ENCODE measurements at places on chromosomes 16 and 17.

DNA sequence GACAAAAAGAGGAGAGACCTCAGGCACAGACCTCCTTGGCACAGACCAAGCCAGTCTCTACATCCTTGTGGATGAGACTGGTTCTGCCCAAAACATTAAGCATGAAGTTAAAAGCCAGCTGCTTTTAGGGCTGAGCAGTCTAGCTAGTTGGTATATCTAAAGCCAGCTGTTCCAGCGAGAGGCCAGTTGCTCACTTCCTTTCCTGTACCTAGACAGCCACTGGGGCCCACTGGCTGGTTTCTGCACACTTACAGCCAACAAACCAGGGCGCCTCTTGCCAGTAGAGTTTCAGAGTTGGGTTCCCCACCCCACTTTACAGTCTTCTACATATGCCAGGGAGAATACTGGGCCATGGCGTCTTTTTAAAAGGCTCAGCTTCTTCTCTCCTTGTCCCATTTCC lies 242.4 kb downstream of the ZFHX3 start:
- no peak overlapping the region for H3K4me3 ChIP-seq
- H3K27ac ChIP-seq: no peak overlapping the region
- H3K27me3 ChIP-seq: no peaks in the 10 kb centered on the region
- H3K36me3 ChIP-seq: no peaks in the 10 kb centered on the region

- no peak overlapping the region for H3K4me3 ChIP-seq
- no peaks in the 10 kb centered on the region for H3K4me1 ChIP-seq
- H3K27ac ChIP-seq: no peak overlapping the region
- DNase-seq: no peak
- H3K36me3 ChIP-seq: no peaks in the 10 kb centered on the region
These were observed 116.9 kb downstream of the NTN1 start for GRCh38 chr17:9138161-9138717.

DNA sequence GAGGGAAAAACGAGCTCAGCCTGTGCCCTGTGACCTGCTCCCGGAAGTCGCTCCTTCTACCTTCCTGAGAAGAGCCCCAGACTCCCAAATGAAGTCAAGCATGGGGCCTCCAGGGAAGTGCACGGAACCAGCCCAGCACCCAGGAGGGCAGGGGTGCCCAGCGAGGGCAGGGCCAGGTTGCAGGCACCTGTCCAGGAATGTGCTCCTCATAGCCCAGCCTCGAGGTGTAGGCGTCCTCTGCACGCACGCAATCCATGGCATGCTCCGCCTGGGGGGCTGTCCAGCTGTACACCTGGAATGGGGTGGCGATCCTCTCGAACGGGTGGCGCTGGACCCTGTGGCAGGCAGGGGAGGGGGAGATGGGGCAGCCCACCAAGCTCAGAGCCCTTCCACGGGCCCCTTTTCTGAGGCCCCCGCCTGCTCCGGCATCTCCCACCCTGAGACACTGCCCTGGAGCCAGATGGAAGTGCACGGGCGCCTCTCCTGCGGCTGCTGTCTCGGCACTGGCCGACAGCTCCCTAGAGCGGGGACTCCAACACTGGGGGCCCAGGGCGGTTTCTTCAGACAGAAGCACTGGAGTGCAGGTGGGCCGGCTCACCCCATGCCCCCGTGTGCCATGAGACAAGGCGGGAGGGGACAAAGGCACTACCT lies 10.9 kb downstream of the CLUH start:
- no peak for DNase-seq
- H3K4me3 ChIP-seq: no peak overlapping the region
- no peak overlapping the region for H3K27ac ChIP-seq
- H3K4me1 ChIP-seq: no peaks in the 10 kb centered on the region

- H3K27ac ChIP-seq: peak overlapping the region; percentile 50
- H3K27me3 ChIP-seq: no peaks in the 10 kb centered on the region
- no peaks in the 10 kb centered on the region for H3K4me1 ChIP-seq
- no peaks in the 10 kb centered on the region for H3K36me3 ChIP-seq
These were observed 2.9 kb upstream of the CXCL16 start for GRCh38 chr17:4742629-4743028.

DNA sequence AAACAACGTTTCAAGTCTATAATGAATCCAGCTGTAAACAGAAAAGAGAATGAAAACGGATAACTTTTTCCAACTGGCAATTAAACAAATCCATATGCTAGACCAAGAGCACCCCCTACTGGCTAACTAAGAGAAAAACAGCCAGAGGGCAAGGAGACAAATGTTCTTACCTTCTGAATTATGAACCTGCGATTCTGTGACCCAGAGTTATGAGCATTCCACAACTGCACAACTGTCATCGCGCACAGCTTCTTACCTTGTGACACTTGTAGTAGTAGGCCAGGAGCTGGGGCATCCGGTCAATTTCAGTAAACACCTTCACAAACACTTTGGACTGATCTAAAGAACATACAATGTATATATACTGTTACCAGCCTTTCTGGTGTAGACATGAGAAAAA lies 18.6 kb downstream of the COG7 start:
- H3K36me3 ChIP-seq: peaks cover 9% of the 10 kb centered on the region
- peak overlapping the region; percentile 23 for H3K27ac ChIP-seq
- DNase-seq: peak; percentile 41
- no peaks in the 10 kb centered on the region for H3K27me3 ChIP-seq
- peaks cover 7% of the 10 kb centered on the region for H3K4me1 ChIP-seq

DNA sequence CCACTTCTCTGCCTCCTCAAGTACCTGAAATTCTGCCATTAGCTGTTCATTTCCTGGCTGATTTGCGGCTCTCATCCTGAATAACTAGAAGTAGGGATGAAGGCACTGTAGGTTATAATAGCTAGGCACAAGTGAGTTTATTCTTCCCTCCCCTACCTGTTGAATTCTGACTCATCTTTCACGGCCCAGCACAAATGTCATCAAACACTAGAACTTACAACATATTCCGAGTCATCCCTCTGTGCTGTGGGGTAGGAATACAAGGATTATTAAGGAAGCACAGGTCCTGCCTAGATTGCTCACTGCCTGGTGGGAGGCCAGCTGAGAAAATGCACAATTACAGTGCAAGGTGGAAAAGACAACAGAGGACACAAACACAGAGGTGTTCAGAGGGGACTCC lies 103.7 kb upstream of the ASIC2 start:
- no peak for DNase-seq
- H3K4me1 ChIP-seq: no peaks in the 10 kb centered on the region
- H3K36me3 ChIP-seq: no peaks in the 10 kb centered on the region
- no peak overlapping the region for H3K4me3 ChIP-seq
- H3K27me3 ChIP-seq: no peaks in the 10 kb centered on the region

GRCh38 chr17:80474961-80475909 lies 1.2 kb downstream of the NPTX1 start:
- no peak overlapping the region for H3K4me3 ChIP-seq
- peaks cover 37% of the 10 kb centered on the region for H3K4me1 ChIP-seq
- no peak for DNase-seq

DNA sequence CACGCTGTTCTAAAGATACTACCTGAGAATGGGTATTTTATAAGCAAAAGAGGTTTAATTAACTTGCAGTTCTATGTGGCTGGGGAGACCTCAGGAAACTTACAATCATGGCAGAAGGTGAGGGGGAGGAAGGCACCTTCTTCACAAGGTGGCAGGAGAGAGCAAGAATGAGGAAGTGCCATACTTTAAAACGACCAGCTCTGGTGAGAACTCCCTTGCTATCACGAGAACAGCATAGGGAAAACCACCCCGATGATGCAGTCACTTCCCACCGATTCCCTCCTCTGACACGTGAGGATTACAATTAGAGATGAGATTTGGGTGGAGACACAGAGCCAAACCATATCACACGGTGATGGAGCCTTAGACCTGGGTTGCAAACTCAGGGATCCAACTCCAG lies 317.5 kb upstream of the EEF2KMT start:
- no peak overlapping the region for H3K27ac ChIP-seq
- DNase-seq: no peak
- H3K4me3 ChIP-seq: no peak overlapping the region
- no peaks in the 10 kb centered on the region for H3K36me3 ChIP-seq
- H3K27me3 ChIP-seq: no peaks in the 10 kb centered on the region
